Left forelimb (tissue), 1 donor: ENCODE measurements at places on chromosomes 6 and 20.
A peak's percentile ranks its signal among the peaks of the same experiment; 100 is the strongest.

- DNase-seq = no peak
Measured at GRCh38 chr6:143844006-143844405, 868 bp downstream of the LTV1 start.

DNA sequence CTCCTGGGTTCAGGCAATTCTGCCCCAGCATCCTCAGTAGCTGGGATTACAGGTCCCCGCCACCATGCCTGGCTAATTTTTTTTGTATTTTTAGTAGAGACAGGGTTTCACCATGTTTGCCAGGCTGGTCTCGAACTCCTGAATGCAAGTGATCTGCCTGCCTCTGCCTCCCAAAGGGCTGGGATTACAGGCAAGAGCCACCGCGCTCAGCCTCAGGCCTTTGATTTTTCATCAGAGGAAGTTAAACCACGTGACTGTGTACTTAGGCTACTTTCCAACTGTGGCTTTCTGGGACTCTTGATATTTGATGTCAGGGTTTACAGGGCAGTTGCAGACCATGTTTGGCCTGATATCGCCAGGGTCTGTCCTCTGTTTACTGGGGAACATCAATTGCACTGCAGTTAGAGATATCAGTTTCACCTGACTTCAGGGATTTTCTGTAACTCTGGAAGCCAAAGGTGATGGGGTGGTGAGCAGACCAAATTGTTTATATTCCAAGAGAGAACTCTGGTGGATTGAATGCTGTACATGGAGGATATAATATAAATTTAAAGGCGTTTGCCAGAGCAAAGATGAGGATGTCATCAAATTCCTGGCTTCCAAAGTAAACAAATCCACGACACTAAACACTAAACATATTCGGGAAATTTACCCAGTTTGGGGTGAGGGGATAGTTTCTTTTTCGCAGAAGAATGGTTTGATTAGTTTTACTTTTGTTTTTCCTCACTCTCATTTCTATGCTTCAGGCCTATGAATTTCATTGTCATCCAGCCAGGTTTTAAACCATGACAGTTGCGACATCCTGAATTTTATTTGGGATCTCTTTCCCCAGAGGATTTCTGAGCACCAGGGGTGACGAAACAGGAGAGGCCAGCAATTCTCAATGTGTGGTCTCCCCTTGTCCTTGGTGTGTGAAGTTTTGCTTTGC is 4.2 kb downstream of the PSMF1 start:
- DNase-seq = no peak

DNA sequence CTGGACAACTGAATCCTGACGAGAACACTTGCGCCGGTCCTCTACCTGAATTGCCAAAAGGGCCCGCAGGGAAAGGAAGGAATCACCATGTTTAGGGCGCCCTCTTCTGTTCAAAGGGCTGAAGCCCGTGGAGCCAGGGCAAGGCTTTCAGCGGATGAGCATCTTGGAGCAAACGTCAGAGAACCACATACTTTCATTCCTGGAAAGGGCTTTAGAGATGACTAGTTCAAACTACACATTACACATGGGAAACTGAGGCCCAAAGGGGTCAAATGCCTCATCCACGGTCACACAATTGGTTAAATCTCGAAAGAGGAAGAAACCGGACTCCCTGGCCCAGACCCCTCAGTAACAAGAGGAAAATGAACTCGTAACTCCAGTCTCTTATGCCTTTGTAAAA is 11.5 kb upstream of the ZNF133 start:
- peak; percentile 70 for DNase-seq

GRCh38 chr6:24802271-24803059 is 3.7 kb upstream of the ARMH2 start:
- no peak for DNase-seq

DNA sequence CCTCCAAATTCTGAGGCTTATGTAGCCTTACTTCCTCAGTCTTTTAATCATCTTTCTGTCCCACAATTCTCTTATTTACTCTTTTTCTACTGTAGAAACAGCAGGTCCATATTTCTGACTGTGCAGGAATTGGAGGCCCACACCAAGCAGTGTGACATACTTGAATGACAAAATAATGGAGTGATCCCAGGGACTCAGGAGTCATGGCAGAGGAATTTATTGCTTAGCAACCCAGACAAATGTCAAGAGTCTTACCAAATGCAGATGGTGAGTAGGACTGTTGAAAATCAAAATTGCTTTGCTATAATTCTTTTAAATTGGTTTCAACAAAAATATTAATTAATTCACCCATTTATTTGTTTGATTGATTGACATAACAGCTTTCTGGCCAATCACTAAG is 59.9 kb downstream of the HTR1B start:
- DNase-seq = no peak

DNA sequence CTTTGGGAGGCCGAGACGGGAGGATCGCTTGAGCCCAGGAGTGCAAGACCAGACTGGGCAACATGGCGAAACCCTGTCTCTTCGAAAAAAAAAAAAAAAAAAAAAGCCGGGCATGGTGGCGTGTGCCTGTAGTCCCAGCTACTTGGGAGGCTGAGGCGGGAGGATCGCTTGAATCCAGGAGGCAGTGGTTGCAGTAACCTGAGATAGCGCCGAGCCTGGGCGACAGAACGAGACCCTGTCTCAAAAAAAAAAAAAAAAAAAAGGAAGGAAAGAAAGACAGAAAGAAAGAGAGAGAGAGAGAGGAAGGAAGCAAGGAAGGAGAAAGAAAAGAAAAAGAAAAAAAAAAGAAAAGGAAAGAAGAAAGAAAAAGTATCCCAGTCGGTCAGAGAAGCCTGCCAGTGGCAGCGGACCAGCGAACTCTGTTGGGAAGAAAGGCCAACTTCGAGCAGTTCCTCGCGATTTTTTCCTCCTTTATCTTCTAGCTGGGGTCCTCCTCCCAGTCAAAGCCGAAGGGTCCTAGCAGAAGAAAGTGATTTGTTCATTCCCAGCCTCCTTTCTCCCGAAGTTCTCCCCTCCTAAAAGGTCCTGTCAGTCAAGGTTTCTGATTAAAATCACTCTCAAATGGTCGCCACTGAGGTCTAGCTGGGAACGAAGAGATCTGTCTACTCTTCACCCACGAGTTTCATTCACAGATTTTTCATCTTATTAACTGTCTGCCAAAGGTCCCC is 2.4 kb upstream of the SYCP2L start:
- no peak for DNase-seq

GRCh38 chr6:113855500-113856374 is 1.4 kb upstream of the MARCKS start:
- DNase-seq = peak; percentile 68
